ENCODE measurements at places on chromosomes 1 and 21.
A peak's percentile ranks its signal among the peaks of the same experiment; 100 is the strongest.

DNA sequence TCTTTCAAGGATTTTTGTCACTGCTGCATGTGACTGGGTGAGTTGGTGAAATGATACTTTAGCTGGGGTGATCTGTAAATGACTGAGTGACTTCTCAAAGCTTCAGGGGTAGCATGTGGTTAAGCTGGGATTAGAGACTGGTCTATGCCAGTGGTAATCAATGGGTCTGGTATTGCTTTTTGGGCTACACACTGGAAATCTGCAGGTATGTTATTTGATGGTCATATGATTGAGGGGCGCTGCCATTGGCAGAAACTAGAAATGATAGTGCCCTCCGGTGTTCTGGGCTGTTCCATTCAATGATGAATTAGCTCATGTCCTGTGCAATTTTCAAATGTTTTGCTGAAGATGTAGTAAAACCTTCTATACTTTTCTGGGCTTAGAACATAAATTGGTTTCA, 39.7 kb upstream of the DNAJC6 start:
- DNase-seq, result no peak

DNA sequence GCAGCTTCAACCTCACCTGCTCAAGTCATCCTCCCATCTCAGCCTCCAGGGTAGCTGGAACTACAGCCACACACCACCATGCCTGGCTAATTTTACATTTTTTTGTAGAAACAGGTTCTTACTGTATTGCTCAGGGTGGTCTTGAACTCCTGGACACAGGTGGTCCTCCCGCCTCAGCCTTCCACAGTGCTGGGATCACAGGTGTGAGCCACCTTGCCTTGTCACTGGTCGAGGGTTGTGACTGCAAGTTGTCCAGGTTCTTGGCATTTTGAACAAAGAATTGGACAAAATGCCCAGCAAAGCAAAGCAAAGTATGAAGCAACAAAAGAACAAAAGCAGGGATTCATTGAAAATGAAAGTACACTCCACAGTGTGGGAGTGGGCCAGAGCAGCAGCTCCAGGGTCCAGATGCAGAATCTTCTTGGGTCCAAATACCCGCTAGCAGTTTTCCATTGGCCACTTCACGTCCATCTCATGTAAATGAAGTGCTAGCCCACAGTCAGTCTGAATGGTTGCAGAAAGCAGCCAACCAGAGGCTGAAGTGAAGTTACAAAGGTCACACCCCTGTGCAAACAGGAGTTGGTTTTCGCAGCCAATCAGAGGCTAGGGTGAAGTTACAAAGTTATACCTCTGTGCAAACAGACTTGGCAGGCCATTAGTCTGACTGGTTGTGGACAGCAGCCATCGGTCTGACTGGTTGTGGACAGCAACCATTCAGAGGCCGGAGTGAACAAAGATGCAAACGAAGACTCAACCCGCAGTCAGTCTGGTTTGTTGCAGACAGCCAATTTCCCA, 109.5 kb upstream of the KIF26B start:
- DNase-seq, result no peak

GRCh38 chr1:187006896-187007295, 178.1 kb downstream of the PLA2G4A start:
- DNase-seq, result no peak

DNA sequence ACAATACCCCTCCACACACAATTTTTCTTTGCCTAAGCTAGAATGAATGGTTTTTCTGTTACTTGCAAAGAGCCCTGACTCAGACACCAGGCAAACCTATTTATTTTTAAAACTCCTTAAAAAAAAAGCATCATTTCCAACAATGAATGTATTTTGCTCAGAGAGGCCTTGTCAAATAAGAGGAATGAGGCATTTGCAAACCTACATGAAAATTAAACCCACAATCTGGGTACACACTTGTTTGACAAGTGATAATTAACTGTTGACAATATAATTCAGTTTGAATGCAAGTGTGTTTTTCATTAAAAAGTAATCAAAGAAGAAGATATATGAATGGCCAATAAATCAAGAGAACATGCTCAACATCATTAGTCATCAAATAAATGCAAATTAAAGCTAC, 339.5 kb downstream of the PTPRU start:
- no peak for DNase-seq

DNA sequence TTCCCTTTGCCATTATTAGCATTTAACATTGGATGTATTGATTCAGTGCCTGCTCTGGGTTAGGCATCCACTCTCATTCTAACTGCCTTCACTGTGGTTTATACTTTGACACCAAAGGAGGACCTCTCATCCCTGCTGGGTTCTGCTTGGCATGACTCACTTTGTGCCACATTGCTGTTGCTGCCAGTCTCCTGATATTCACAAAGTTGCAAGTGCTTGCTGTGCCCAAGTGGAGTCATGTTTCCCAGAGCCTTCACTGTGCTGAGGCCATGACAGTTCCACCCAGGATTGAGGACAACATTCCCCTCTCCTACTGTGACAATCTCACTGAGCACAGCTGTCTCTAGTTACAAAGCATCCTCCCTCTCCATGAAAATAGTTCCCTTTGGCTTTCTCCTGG, 519.9 kb upstream of the USP24 start:
- no peak for DNase-seq

DNA sequence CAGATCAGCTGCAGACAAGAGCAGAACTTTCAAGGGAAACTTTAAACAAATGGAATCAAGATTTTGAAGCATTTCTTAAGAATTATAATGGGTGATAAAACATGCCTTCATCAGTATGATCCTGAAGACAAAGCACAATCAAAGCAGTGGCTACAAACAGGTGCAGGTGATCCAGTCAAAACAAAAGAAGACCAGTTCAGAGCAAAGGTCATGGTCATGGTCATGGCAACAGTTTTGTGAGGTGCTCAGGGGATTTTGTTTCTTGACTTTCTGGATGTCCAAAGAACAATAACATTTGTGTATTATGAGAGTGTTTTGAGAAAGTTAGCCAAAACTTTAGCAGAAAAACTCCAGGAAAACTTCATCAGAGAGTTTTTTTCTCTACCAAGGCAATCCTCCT, 681.7 kb upstream of the PTBP2 start:
- DNase-seq, result no peak

- no peak for DNase-seq
These were observed 171.5 kb downstream of the RUNX1 start for GRCh38 chr21:34877485-34878128.

DNA sequence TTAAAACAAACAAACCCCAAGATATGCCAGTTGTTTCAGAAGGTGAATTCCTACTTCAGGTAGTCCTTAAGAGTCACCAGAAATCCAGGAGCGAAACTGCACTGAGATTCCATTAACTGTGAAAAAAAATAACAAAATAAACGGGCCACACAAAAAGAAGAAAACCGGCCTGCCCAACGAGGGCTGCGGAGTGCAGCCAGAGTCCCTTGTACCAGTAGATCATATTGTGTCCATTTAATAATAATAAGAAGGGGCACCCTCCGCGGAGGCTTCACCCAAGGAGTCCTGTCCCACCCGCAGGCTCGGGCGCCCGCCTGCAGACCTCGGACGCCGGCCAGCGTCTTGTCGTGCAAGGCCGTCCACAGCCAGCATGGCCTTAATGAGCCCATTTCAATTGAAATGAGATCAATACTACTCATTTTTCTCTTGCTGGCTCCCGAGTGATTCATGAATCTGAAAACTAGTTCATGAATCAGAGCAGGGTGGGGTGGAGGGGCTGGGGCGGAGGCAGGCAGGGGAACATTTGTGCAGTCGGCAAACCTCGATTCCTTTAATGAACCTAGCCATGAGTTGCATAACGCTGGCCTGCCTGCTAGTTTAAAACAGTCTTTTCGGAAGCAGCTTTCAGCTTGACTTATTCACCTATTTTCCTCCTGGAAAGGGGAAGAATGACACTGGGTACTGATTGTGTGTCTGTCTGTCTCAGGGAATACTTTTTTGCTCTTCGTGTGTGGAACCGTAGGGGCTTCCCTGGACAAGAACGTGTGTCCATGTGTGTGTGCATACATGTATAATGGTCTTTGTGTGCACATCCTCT, 113.1 kb upstream of the IRF2BP2 start:
- DNase-seq, result peak; percentile 75

DNA sequence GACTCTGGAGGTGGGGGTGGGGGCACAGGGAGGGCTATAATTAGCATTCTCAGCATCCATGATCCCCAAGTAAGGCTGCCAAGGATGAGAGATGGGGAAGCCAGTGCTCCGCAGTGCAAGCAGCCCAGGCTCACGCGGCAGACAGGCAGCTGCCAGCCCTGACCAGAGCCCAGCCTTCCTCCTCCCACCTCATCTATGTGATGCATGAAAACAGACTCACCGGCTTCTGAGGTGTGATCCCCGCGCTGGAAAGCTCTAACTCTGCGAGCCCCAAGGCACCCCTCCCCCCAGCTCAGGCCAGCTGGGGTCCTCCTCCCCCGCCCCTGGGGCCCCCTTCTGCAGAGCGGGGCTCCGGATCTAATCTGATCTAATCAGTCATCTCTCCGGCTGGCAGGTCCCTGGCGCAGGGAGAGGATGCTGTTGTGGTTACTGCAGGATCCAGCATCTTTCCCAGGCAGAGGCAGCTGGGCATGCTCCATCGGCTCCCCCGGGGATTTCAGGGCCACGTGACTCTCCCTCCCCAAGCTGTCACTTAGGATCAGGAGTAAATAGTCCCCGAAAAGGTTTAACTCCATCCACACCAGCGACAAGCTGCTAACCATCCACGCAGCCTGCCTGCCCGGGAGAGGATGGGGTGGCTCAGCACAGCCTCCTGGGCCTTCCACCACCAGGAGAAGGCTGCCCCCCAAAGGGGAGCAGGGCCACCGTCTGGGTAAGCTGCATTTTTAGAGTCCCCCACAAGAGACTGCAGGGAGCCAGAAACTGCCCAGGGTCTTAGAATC, at the start of gene PLEKHA6:
Gene PLEKHA6 (minus strand): TSS at position 456 of the 782 bp plus-strand sequence. CDS start 86,202 bp downstream, outside the sequence.
- DNase-seq, result no peak

- DNase-seq, result no peak
These were observed 26.2 kb downstream of the HEYL start for GRCh38 chr1:39613250-39613649.

- DNase-seq, result no peak
These were observed 5.2 kb downstream of the COQ8A start for GRCh38 chr1:226945106-226945857.

DNA sequence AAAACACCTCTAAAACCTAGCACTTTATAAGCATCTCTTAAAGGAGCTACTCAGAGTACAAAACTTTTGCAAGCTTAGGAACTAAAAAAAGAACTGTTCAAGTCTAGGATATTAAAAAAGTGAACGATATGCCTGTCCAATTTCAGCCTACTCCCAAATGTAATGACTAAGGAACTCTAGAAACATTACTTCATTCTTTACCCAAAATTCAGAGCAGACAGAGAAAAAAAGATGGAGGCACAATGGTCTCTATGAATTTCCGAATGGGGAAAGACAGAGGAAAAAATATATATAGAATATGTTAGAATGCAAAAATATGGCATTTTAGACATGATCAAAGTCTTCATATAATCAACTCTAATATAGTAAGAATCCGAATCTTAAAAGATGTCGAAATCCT, 61.2 kb downstream of the TP53BP2 start:
- no peak for DNase-seq
